ENCODE measurements at places on chromosomes 7 and 10.

- DNase-seq: no peak
Measured at GRCh38 chr10:44261296-44261695, 123.6 kb downstream of the CXCL12 start.

GRCh38 chr7:26348234-26348851, 56.7 kb downstream of the SNX10 start:
- DNase-seq: no peak

- DNase-seq: no peak
Measured at GRCh38 chr10:6674291-6674690, 94.2 kb upstream of the PRKCQ start.

- DNase-seq: no peak
Measured at GRCh38 chr10:110414548-110415309, 83.0 kb upstream of the DUSP5 start.

- DNase-seq: no peak
Measured at GRCh38 chr7:94655126-94655847, 646 bp downstream of the SGCE start.

- no peak for DNase-seq
Measured at GRCh38 chr10:131162866-131163843, 148.4 kb downstream of the TCERG1L start.

DNA sequence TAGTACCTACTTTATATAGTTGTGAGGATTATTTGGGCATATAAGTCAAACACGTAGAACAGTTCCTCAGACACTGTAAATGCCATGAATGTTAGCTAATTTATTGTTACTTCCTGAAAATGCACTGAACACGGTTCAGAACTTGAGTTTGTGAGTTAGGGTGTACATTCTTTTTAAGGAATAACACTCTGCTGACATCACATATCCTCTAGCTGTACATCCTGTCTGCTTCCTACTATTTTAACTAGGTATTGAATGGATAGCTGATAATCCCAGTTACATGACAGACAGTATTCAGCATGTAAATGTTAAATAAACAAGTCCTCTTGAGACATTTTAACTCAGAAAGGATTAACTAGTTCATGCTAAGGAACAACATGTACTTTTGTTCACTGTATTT, 16.0 kb downstream of the SAMD8 start:
- no peak for DNase-seq

DNA sequence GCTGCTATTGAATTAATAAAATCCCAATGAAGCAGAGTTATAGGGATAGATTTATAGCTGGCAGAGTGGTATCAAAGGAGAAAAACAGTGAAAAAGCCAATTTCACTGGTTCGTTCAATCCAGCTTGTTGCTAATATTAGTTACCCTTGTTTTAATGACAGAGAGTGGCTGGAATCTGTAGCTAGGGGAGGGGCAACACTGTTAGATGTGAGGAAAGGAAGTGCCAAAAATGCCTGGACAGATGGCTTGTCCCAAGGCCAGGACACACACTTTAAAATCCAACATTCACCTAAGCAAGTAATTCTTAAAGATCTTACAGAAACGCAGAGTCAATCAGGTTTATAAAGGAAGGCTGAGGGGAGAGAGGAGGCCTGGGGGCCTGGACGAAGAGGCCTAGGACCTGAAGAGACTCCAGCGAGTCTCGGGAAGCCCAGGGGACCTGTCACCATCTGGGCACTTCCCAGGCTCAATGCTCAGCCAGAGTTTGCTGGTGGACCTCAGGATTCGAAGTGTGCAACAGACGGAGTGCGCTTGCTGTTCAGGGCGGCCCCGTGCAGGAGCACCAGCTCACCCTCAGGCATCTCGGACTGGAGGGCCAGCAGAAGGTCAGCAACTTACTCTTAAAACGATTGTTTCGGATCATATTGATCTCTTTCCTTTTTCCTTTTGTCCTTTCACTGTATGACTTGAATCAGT, 36.7 kb downstream of the TMEM248 start:
- DNase-seq: no peak

GRCh38 chr7:1901431-1902210, 231.5 kb downstream of the ELFN1 start:
- DNase-seq: no peak

- DNase-seq: peak; percentile 97
Measured at GRCh38 chr7:77536413-77537135, 521 bp upstream of the PTPN12 start.

DNA sequence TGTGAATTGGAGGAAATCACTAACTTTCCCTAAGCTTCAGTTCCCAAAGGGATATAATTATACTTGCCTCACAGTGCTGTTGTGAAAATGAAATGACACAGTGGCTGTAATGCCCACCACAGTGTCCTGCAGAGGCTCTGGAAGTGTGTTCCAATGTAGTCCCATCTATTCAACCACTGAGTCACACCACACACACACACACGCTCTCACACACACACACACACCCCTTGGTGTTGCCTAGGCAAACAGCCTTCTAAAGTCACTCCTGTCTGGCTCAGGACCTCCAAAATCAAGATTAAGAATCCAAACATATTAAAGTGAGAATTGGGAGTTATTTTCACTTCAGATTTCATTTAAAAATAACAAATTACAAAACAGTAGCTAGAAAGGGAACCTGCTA, 73.3 kb downstream of the NRCAM start:
- DNase-seq: no peak

DNA sequence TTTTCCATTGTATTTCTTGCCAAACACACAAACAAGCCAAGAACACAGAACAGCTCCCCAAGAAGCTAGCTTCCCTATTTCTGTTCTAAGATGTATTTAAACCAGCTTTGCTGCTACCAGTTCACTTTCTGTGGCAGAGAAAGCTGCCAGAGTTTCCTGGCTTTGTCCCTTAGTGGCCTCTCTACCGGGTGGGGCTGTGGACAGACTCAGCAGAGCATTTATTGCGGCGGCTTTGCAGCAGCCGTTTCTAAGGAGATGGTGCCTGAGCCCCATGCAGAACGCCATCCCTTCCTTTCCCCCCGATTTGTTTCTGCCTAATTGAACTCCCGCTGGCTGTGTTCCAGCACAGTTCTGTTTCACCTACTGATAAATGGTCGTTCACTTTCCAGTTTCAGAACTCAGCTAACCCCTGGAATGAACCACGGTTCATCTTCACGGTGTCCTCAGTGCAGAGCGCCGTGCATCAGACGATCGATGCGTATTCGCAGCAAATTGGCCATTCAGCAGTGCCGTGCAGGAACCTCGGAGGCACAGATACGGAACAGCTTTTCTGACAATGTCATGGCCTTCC, 33.8 kb upstream of the SFMBT2 start:
- peak; percentile 2 for DNase-seq

GRCh38 chr10:31374146-31374696, 55.2 kb downstream of the ZEB1 start:
- DNase-seq: no peak

GRCh38 chr10:113053881-113054280, 103.8 kb downstream of the TCF7L2 start:
- DNase-seq: no peak

GRCh38 chr7:70316745-70317144, 718.5 kb downstream of the AUTS2 start:
- no peak for DNase-seq

DNA sequence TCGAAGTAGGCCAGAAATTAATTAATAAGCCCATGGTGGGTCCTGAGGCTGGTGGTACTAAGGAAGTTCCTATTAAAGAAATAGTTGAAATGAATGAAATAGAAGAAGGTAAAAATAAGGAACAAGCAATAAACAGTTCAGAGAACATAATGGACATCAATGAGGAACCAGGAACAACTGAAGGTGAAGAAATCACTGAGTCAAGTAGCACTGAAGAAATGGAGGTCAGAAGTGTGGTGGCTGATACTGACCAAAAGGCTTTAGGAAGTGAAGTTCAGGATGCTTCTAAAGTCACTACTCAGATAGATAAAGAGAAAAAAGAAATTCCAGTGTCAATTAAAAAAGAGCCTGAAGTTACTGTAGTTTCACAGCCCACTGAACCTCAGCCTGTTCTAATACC, 36.0 kb downstream of the SLK start:
- DNase-seq: no peak

- peak; percentile 42 for DNase-seq
Measured at GRCh38 chr10:46992803-46993561, 81.8 kb downstream of the PTPN20 start.

DNA sequence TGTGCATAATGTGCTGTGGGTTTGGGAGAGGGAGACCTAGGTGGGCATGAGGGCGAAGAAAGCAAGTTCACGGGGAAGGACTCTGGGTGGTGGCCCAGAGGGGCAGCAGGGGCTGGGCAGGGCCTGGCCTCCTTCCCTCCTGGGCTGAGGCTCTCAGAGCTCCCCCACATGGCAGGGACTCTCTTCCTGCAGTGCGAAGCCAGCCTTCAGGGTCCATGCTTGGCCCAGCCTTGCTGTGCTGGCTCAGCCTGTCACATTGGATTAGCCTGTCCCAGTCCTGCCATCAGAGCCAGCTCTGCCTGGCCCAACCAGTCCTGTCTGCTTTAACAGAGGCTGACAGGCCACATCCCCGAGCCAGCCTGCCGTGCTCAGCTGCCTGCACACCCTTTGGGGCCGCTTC, 20.4 kb upstream of the ZNF488 start:
- DNase-seq: no peak

DNA sequence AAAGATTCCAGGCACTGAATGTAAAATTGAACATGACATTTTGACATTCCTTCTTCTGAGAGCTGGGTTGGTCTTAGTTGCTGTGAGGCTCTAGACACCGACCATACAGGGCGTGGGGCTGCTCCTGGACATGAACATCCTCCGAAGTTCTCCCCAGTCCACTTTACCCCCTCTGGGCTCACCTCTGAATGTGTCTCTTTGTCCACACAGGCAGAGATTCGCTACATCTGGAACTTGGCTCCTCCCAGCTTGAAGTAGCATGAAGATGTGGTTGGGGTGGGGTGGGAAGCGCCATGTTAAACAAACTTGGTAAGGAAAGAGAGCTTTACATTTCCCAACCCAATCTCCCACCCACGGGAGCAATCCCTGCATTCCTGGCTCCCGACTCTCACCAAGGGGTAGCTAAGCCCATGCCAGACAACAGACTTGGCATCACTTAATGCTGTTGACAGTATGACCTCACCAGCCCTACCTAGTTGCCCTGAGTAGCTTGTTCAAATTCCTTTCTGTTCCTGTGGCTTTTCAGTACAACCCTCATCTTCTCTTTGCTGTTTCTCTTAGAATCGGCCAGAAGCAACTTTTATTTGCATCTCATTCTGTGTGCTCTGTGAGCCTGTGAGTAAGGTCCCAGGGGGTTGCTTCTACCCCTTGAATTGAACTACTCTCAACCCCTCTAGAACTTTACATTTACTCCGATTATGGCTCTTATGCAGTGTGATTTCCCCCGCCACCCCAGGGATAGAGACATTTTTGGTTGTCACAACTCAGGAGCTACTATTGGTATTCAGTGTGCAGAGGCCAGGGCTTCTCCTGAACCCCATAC, 211.4 kb downstream of the SEC23IP start:
- DNase-seq: no peak

GRCh38 chr10:116888380-116889055, 39.2 kb downstream of the ENO4 start:
- DNase-seq: no peak

- peak; percentile 98 for DNase-seq
Measured at GRCh38 chr10:96614515-96614914, 27.7 kb upstream of the TM9SF3 start.

GRCh38 chr7:122633472-122633871, 65.4 kb downstream of the RNF133 start:
- no peak for DNase-seq

DNA sequence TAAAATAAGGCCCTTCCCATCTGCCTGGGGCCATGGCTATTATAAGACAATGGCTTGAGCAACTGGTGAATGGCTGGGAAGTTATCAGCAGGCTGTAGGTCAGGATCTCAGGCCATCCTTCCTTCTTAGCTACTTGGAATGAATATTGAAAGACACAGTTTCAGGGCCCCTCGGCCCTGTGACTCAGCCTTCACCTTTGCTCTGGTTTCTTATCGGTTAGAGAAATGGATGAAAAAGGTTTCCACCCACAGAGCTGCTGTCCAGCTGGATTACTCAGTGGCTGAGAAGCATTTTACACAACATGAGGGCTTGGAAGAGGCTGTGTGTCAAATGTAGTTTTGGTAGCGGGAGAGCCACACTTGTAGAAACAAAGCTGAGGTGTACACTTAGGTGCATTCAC, 9.4 kb downstream of the ACSL5 start:
- DNase-seq: peak; percentile 71

DNA sequence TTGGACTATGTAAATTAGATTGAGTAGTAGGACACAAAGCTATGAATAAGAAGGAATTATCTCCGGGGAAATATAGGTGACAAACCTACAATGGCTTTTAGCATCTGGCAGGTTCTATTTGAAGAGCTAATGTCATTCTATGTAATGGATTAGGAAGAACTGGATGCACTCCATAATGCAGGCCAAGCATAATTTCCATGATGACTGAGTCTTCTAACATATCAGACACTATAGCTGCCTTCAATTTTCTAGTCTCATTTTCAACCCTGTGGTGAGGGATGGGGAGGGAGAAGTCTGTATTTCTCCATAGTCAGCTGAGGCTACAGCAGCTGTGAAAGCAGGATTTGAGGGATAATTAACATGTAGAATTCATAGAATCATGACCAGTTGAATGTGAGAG, 390.4 kb upstream of the LRRTM3 start:
- no peak for DNase-seq

- DNase-seq: no peak
Measured at GRCh38 chr10:98478430-98479222, 31.9 kb upstream of the HPS1 start.

GRCh38 chr10:16728266-16728665, 89.0 kb downstream of the RSU1 start:
- no peak for DNase-seq

GRCh38 chr10:44806950-44807349, 104.2 kb upstream of the TMEM72 start:
- no peak for DNase-seq

DNA sequence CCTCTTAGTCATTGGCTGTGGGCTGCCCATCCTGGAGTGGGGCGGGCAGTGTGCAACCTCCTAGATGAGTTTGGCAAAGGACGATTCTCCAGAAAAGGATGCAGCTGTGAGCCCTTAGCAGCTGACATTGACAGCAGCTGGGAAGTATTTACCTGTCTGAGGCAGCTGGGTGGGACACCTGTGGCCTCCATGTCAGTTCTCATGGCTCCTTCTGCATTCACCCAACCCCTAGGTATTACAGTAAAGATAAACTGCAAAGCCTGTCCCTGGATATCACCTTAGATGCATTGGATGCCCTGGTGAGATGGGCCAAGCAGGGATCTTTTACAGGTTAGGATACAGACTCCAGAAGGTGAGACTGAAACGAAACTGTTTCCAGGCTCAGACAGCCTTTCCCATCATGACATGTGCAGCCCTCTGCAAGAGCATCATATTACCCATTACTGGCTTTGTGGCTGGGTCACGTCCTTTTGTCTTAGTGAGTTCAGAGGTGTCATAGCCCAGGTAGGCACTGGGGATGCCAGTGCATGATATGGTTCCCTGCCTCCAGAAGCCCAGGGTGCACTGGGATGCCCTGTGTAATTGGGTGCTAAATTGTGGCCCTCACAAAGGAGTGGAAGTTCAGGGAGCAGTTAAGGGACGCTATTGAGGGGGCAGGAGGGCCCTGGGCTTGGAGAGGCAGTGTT, 28.9 kb downstream of the MINDY4 start:
- DNase-seq: no peak

GRCh38 chr10:60943316-60944057, 498 bp downstream of the RHOBTB1 start:
- DNase-seq: peak; percentile 37

GRCh38 chr7:97224316-97224715, 106.8 kb downstream of the SDHAF3 start:
- no peak for DNase-seq

- DNase-seq: no peak
Measured at GRCh38 chr10:103890194-103890658, 27.8 kb downstream of the STN1 start.

- no peak for DNase-seq
Measured at GRCh38 chr7:42074076-42074475, 162.9 kb downstream of the GLI3 start.

GRCh38 chr7:155517452-155517851, 28.9 kb downstream of the CNPY1 start:
- DNase-seq: no peak
